SIG-M5 (cell line): ENCODE measurements at places on chromosomes 3 and 15.

- no peak for DNase-seq
Observed at GRCh38 chr3:156161172-156161571, 40.8 kb downstream of the KCNAB1 start.

GRCh38 chr15:82186719-82187406 lies 75.7 kb downstream of the EFL1 start:
- no peak for DNase-seq

DNA sequence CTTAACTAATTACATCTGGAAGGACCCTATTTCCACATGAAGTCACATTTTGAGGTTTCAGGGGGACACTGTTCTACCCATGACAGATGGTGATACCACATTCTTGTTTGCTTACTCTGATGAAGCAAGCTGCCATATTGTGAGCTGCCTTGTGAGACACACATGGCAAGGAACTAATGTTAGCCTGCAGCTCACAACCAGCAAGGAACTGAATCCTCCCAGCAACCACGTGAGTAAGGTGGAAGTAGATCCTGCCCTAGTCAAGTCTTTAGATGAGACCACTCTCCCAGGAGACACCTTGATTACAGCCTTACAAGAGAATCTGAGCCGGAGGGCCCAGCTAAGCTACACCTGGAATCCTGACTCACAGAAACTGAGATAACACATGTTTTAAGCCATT lies 160.1 kb downstream of the PDE8A start:
- DNase-seq: no peak

GRCh38 chr15:74180881-74181602 lies 7.5 kb downstream of the ISLR start:
- DNase-seq: no peak

- DNase-seq: no peak
Observed at GRCh38 chr3:104461431-104461830, 905.3 kb upstream of the ALCAM start.

- DNase-seq: no peak
Observed at GRCh38 chr15:83835479-83835878, 181.6 kb downstream of the ADAMTSL3 start.

GRCh38 chr15:37921527-37922385 lies 12.7 kb upstream of the TMCO5A start:
- DNase-seq: no peak

DNA sequence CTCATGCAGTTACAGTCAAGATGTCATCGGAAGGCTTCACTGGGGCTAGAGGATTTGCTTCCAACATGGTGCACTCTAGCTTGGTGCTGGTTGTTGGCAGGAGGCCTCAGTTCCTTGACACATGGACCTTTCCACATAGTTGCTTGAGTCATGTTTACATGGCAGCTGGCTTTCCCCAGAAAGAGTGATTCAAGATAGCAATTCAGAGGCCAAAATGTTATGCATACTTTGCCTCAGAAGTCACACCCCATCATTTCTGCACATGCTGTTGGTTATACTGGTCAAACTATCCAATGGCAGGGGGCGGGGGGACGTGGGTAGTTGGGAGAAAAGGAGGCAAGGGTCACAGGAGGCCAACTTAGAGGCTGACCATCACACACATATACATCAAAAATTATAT lies 58.7 kb downstream of the FOXB1 start:
- no peak for DNase-seq

DNA sequence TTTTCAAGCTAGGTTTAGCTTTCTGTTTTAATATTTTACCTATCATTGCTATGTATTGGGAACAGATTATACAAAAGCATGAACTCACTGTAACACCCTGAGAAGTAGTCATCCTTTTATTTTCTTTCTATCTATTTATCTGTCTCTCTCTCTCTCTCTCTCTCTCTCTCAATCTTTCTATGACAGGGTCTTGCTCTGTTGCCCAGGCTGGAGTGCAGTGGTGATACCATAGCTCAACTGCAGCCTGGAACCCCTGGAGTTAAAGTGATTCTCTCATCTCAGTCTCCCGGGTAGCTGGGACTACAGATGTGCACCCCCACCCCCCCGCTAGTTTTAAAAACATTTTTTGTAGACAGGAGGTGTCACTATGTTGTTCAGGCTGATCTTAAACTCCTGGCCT lies 28.9 kb downstream of the PRTG start:
- no peak for DNase-seq

GRCh38 chr15:80395616-80396015 lies 8.6 kb upstream of the ARNT2 start:
- DNase-seq: no peak

- DNase-seq: no peak
Observed at GRCh38 chr3:123818921-123819429, 65.2 kb downstream of the MYLK start.
